ENCODE measurements at places on chromosomes 2 and 18.

GRCh38 chr18:62347089-62347506 lies 22.0 kb downstream of the TNFRSF11A start:
- DNase-seq = no peak

GRCh38 chr18:37668971-37669747 lies 103.6 kb upstream of the CELF4 start:
- no peak for DNase-seq

GRCh38 chr2:118954297-118955060 lies 12.5 kb downstream of the MARCO start:
- no peak for DNase-seq

DNA sequence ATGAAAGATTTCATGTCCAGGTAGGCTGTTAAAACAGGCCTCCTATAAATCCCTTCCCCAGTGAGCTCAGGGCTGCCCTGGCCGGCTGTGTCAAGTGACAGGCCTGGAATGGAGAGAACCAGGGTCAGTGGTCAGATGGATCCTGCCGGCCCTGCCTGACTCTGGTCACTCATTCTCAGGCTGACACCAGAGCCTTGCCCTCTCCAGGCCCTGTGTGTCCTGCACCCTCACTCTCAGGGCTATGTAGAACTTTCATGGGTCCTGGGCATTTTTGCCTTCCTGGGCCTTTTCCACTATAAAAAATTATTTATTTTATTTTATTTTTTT lies 82.0 kb upstream of the RGPD5 start:
- no peak for DNase-seq

GRCh38 chr18:532018-532417 lies 31.5 kb upstream of the COLEC12 start:
- DNase-seq = no peak

DNA sequence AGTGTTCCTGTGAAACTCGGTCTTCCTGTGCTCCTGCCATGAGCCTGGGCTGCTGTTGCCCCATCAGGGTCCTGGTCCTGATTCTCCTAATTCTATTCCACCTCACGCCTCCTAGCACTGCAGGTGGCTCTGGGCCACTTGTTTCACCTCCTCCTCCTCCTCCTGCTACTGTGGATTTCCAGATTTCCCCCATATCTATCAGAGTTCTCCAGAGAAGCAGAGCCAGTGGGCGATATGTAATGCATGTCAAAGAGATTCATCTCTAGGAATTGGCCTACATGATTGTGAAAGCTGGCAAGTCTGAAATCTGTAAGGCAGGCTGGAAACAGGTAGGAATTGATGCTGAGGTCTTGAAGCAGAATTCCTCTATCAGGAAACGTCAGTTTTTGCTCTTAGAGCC lies 45.3 kb downstream of the CHRNA1 start:
- DNase-seq = no peak

DNA sequence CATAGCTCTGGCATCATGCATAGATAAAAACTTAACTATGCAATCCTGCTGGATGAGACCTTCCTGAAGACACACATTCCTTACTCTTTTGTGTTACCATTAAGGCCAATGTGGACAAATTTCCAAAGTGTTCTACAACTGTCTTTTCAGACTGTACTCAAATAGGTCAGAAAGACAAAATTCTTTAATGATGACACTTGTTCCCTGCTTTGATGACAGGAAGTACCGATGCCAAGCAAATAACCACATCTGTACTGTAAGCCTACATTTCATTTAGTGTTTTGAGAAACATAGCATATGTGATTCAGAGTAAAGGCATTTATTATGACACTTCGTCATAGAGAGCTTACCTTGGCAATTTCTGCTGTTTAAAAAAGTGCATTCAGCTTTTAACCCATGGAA lies 55.0 kb downstream of the PMAIP1 start:
- no peak for DNase-seq

DNA sequence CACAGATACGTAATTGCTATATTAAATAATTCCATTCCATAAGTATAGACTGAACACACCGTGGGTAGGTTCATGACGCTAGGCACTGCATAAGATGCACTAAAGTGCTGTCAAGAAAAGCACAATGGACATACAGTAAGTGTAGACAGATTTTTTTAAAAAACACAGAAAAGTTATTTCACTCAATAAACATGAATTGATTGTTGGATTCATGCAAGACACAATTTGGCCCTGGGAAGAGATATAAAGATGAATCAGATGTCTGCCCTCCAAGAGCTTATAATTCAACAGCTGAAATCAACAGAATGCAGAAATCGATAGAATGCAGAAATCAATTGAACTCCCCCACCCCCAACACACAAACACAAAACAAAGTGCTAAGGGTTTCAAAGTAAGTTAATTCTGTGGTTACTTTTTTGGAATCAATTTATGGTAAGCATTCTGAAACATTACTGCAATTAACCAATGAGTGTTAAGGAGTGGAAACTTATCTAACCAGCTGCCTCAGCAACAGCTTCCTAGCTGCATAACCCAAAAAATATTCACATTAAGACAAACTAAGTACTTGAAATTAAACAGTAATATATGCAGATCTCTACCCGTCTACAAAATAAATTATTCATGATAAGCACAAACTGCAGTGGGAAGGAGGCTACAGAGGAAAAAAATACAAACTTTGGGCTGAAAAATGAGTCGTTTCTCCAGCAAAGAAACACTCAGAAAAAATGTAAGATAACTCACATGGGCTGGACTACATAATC lies 1.6 kb downstream of the NBAS start:
- no peak for DNase-seq

- no peak for DNase-seq
Measured at GRCh38 chr18:58042826-58043490, 1.1 kb upstream of the NEDD4L start.

DNA sequence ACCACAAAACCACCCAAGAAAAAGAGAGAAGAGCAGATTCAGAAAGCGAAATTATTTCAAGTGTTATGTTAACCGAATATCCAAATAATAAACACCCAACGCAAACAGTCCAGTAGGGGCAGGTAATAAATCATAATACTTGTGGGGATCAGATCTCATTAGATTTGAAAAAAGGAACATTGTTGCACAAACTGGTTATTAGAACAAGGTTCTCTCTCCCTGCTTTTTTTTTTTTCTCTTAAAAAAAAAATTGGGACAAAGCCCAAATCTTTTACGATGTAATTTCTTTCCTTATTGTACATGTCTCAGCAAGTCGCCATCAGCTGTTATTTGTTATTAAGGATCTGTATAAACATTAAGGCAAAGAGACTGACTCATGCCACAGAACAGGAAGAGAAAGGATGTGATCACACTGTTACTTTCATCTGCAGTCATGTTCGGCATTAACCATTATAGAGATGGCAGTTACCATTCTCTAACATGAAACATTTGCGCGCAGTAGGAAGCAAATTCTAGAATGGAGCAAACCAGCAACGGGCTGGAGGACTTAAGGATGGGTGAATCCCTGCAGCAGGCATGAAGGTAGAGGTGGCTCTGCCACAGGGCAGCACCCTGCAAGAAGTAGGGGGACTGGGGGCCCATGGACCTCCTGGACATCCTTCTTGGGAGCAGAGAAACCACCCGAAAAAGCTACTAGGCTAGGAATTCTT lies 42.0 kb downstream of the EPHA4 start:
- DNase-seq = no peak

DNA sequence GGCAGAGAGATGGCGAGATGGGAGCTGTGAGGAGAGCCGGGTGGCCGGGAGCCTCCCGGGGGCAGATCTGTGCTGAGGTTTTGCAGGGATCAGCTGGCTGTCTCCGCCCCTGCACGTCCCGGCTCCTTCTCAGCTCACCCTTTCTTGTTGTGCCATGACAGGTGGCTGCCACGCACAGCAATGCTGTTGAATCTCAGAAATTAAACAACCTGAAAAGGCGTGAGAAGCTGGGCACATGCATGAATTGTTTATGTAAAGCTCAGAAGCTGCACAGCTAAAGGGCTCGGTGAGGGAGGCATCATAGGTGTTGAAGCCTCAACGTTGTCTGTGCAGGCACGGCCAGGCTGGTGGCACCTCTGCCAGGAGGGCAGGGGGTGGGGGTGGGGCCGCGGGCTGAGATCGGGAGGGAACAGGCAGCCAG lies 858 bp upstream of the RTP5 start:
- DNase-seq = no peak

DNA sequence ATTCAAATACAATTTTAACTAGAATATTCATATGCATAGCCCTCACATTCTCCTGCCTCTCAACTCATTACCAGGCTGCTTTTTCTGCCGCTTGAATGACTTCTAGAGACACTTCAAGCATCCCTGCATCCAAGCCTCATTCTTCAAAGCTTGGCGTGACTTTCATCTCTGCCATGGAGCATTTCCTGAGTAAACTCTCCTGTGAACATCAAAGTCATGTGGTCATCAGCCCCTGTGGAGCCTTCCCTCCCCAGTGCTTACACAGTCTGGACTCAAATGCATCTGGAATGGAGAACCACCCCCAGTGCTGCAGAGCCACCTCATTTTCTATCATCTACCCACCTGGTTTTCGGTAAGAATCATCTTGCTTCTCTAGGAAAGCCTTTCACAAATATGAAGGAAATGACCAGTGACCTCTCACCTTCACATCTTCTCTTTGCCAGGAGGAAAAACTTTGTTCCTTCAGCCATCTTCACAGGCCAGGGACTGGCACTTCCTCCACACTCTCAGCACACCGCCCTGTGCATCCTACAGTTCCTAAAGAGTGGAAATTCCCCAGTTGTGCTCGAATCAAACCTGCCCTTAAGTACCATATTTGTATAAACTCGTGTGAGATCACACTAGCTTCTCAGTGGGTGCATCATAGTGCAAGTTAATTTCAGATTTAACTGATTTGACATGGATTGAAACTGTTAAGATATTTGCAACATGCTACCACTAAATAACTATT lies 116.4 kb downstream of the COL6A3 start:
- no peak for DNase-seq

- DNase-seq = no peak
Measured at GRCh38 chr2:172864182-172864581, 128.5 kb downstream of the RAPGEF4 start.

GRCh38 chr2:159792599-159792998 lies 5.4 kb downstream of the CD302 start:
- DNase-seq = no peak

- no peak for DNase-seq
Measured at GRCh38 chr2:45944074-45944473, 292.6 kb downstream of the PRKCE start.

GRCh38 chr2:64922482-64923384 lies 66.5 kb upstream of the SLC1A4 start:
- no peak for DNase-seq

DNA sequence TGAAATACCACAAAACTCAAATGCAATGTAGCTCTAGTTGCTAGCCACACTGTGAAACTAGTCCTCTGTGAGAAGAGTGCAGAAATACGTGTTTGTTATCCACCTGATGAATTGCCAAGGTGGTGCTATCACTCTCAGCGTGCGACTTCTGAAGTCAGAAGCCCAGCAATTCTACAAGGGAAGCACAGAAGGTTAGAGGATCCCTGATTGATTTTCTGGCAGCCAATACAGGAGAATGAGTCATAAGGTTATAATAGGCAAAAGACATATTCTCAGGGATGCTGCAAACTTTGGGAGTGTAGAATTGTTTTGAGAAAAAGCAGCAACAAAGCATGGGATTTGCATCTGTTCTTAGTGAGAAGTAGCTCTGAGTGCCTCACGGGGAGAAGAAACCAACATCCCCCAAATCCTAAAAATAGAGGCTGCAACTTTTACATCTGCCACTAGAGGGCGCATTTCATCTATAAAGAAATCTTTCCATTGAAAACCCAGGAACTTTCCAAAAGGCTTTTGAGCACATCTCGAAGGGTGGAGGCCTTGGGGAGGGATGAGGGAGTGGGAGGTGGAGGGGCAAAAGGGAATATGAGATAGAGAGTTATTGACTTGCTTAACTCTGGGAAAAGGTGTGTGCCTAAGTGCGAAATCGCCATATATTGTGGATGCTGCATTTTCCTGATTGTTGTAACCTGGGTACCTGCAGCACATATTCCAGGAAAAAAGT lies 78.0 kb downstream of the TMEM182 start:
- DNase-seq = no peak

GRCh38 chr2:199940373-199940772 lies 14.9 kb downstream of the TYW5 start:
- peak; percentile 70 for DNase-seq

GRCh38 chr18:46173393-46174341 lies 69.5 kb downstream of the HAUS1 start:
- peak; percentile 88 for DNase-seq

DNA sequence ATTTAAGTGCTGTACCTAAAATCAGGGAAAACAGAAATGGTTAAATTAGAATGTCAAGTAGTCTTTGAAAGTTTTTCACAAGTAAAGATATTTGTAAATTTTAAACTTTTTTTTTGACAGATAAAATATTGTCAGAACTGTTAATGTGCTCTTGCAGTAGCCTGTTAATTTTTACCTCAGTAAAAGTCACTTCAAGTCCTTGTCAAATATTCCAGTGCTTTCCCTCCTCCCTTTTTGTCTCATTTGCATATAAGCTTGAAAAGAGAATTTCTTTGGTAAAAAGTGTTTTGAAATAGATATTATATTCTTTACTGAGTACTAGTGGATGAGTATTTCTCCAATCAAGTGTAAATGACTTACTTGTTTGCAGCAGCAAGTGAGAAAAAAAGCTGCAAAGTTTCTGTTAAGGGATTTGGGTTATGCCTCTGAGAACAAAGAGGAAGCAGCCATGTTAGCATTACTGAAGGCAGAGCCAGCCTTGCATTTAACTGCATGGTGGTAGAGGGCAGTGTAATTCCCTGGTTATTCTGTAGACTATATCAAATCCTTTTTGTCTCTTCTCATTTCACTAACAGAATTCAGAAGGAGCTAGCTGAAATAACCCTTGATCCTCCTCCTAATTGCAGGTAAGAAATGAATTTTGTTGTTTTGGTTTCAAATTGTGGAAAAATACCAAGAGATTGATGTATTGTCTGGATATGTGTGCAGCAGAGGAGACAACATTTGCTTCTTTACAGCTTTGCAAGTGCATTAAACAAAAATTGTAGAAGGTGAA lies 3.2 kb downstream of the UBE2E3 start:
- DNase-seq = no peak

DNA sequence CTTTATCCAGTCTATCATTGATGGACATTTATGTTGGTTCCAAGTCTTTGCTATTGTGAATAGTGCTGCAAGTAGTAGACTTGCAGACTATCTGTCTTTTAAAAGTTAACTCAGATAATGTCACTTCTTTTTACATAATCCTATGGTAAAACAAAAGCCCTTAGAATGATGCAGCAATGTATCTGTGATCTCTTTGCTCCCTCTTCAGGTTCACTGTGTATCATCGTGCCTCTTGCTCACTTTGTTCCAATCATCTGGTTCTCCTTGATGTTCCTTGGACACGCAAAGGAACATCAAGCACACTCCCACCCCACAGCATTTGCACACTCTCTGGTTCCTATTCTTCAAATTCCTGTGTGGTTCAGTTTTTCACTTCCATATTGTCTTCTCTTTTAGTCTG lies 472.5 kb upstream of the ZNF804A start:
- no peak for DNase-seq

DNA sequence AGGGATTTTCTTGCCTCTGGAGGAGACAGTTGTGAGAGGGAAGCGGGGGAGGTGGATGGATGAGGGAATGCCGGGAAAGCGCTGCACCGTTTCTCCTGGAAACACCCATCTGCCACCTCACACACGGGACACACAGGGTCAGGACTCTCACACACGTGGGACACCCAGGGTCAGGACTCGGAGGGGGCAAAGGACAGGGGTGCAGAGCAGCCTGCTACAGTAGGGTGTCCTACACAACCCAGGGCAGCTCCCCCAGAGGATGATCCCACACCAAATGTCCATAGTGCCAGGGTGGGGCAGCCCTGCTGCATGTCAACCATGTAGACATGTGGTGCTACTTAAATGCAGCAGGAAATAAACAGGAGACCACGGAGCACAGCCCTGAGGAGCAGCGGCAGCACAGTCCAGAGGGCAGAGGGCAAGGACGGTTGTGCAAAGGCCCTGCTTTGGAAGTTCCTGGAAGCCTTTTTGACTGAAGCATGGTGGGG lies 5.1 kb downstream of the RAMP1 start:
- no peak for DNase-seq
